ENCODE measurements at places on chromosomes 16 and 17.

GRCh38 chr17:50102164-50102991, 7.2 kb downstream of the PDK2 start:
- no peak for DNase-seq

DNA sequence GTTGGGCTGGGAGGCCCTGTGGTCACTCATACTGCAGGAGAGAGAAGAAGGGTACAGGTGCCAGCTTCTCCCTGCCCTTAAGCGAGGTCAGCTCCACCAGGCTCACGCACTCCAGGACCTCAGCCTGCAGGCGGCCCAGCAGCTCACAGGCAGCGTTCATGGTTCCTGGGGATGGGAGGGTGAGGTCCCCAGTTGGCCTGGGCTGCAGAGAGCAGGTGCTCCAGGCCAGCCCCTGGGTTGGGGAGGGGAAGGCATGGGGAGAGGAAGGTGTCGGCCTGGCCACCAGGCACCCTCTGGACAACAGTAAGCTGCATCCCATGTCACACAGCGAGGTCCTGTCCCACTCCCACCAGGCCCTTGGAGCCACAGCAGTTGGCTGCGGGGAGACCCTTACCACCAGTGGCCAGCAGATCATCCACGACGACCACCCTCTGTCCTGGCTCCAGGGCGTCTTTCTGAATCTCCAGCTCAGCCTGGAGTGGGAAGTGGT, 2.0 kb downstream of the APRT start:
- DNase-seq, result no peak

DNA sequence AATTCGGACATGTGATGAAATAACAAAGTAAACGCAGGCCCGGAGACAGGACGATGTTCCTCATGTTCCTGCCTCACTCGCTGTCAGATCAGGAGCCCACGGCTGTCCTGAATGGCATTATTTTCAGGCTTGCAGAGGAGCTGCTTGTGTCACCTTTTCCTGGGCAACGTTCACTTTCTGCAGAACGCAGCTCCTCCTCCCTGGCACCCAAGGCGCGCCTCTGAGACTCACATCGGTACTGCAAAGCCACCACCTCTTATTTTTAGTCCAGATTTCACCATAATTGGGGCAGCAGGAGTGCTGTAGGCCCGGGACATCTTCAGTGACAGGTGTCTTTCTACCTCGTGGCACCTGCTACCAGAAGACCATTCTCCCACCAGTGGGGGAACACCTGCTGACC, 8.0 kb upstream of the C16orf96 start:
- no peak for DNase-seq

- no peak for DNase-seq
Observed at GRCh38 chr17:34556931-34557330, 22.5 kb upstream of the TMEM132E start.

DNA sequence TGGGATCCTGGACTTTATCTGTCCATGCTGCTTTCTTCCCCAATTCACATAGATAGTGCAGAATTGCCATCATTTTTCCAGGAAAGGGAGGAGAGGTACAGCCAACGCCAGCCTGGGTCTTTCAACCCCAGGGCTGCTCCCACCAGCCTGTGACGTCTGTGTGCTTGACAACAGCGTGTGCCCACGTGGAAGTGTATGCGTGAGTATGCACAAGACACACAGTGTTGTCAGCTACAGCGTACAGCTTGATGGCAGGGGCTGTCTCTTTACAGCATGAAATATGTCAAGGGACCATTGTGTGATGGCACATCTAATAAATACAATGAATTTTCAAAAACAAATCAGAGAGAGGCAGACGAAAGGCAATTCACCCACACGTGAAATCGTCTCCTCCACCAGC, 62.3 kb downstream of the GSG1L start:
- DNase-seq, result no peak

DNA sequence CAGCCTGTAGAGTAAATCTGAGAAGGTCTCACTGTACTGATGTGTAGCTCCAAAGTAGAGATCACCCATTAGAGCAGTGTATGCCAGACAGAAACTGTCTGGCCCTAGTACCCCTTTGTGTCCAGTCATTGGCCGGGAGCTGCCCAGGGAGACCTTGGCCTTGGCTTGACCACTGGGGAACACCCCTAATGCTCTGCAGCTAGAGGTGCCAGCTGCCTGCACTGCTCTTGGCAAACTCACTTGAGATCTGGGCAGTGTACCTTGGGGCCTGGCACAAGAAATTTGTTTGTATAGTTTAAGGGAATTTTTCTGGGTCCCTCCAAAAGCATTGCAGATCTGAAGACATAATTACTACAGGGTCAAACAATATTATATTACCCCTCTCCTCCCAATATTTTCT, 78.7 kb upstream of the MPHOSPH6 start:
- no peak for DNase-seq

- DNase-seq, result no peak
Observed at GRCh38 chr17:79399610-79400144, 211.2 kb downstream of the RBFOX3 start.

GRCh38 chr17:46782250-46782953, 36.1 kb downstream of the WNT3 start:
- DNase-seq, result peak; percentile 75

DNA sequence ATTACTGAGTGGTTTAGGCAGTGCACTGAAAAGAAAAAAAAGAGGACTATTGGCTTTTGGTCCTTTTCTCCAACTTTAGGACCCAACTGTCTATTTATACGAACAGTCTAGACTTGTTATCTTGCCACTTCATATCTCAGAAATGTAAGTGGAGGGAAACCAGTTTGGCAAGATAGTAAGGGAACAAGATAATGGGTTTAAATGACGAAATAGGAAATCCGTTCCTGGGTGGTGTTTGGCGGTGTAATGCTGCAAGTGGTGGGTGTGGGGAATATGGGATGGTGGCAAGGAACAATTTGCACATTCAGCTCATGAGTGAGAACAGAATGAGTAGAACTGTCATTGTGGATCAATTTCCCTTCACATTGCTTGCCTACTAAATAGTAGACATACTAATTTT, 44.7 kb downstream of the GRB7 start:
- DNase-seq, result no peak

DNA sequence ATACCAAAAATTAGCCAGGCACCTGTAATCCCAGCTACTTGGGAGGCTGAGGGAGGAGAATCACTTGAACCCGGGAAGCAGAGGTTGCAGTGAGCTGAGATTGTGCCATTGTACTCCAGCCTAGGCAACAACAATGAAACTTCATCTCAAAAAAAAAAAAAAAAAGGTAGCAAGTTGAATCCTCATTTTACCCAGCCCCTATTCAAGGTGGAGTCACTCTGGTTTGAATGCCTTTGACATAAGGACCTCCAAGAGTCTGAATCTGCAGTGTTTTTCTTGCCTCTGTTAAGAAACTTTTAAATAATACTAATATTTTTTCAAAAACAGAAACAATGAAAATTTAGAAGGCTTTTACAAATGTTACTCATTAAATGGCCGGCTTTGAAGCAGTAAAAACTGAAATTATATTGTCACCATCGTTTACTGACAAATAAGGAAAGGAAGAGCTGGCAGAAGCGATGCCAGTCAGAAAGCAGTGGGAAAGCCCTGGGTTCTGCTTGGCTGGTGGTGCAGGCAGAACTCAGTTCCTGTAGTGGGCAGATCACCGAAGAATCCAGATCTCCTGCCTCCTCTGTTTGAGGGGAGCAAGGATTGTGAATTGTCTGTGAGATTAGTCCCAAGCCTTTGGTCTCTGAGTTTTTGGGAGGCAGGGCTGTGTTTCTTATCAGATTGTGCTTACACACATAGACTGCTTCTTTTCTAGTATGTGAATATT, 99.7 kb upstream of the HAS3 start:
- DNase-seq, result no peak

- DNase-seq, result peak; percentile 31
Observed at GRCh38 chr16:3480901-3481695, 14.2 kb downstream of the C16orf90 start.

Data from WTC11 (cell line).